ENCODE measurements at places on chromosomes 2 and 18.

DNA sequence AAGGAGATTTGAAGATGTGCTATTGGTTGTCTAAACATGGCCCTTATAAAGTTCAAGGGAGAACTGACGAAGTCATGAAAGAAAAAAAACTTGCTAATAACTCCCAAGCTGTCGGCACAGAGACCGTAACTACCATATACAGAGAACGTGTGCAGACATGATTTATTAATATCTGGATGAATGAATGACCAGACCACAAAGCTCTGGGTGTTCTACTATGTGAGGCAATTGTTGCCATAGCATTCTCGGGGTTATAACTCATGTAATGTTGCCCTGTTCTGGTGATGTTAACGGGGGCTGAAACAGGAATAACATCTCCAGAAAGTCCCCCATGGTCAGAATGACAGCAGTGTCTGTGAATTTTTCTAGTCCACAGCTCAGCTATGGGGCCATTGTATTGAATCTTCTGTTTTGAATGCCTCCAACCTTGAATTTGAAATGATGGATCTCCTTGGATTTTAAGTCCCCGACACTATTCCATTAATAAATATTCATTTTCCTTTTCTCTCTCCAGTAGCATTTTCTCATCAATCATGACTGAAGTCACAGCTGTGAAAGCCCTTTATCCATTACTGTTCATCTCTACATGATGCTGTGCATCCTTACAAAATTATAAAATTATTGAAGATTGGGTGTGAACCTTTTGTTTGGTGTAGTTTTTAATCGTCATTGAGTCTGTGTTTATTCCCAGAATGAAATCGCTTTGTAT is 483.4 kb upstream of the KLHL29 start:
- DNase-seq: no peak

- DNase-seq: no peak
These were observed 249.5 kb upstream of the TANK start for GRCh38 chr2:160910681-160911080.

- DNase-seq: peak; percentile 73
These were observed 21.3 kb downstream of the SCN1A start for GRCh38 chr2:166106431-166107015.

DNA sequence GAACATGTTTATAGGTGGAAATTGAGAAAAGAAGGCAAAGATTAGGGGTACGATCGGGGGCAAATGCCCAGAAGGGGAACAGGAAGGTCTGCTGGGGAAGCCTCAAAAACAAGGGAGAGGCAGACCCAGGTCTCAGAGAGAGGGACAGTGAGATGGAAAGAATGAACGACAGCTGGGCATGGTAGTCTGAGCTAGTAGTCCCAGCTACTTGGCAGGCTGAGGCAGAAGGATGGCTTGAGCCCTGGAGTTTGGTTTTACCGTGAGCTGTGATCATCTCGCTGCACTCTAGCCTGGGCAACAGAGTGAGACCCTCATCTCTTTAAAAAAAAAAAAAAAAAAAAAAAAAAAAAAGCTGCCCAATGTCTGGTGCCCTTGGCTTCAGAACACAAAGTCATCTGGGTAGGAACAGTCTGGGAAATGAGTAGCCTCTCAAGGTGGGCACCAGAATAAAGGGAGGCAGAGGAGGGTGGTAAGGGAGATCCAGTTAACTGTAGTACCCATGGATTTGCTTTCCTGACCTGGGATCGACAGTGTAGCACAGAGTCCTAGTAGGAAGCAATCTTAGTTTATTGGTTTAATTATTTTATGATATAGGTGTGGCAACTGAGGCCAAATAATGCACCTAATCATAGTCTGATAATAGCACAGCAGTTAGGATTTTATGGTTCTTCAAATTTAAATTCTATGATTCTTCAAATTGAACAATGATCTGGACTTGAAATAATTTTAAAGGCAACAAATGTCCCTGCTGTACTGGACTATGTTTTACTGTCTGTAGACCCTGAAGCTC is 3.5 kb downstream of the RRM2 start:
- DNase-seq: no peak

DNA sequence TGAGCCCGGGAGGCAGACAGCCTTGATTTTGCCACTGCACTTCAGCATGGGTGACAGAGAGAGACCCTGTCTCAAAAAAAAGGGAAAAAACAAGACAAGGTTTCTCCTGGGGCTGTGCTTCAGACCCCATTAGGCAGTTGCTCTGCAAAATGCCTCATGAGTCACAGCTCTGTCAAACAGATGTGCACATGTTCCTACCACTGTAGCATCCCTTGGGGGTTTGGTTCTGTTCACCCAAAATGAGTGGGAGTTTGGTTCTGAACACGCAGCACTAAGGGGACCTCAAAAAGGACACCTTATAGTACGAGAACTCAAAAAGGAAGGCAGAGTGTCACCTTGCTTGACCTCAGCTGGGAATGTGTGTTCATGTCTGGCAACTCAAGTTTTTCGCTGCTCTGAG is 134.9 kb downstream of the RPIA start:
- DNase-seq: no peak

DNA sequence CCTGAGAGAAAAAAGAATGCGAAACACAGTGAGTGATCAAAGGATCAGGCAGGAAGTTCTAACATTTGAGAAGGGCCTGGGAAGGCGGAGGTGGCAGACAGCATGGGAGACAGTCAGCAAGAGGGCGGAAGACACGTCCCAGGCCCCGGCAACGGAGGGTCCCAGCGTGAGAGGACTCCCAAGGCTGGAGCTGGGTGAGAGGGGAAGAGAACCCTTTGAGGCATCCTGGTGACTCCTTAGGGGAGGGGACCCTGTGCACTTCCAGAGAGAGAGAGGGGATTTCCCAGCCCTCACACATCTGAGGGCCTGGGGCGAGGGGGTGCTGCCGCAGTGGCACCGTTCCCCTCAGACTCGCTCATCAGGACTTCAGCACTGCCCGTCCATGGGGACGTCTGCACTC is 133.4 kb downstream of the RTP5 start:
- no peak for DNase-seq

DNA sequence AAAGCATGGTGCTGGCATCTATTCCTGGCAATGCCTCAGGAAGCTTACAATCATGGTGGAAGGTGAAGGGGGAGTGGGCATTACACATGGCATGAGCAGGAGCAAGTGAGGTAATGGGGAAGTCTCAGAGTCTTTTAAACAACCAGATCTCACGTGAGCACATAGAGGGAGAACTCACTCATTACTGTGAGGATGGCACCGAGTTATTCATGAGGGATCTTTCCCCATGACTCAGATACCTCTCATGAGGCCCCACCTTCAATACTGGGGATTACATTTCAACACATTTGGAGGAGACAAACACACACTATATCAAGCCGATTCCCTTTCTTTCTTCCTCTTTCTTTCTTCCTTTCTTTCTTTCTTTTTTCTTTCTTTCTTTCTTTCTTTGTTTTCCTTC is 47.9 kb upstream of the FANCL start:
- no peak for DNase-seq

- DNase-seq: no peak
These were observed 29.2 kb downstream of the PARD3B start for GRCh38 chr2:204574486-204574885.

- no peak for DNase-seq
These were observed 19.4 kb downstream of the TTC27 start for GRCh38 chr2:32647180-32647651.

DNA sequence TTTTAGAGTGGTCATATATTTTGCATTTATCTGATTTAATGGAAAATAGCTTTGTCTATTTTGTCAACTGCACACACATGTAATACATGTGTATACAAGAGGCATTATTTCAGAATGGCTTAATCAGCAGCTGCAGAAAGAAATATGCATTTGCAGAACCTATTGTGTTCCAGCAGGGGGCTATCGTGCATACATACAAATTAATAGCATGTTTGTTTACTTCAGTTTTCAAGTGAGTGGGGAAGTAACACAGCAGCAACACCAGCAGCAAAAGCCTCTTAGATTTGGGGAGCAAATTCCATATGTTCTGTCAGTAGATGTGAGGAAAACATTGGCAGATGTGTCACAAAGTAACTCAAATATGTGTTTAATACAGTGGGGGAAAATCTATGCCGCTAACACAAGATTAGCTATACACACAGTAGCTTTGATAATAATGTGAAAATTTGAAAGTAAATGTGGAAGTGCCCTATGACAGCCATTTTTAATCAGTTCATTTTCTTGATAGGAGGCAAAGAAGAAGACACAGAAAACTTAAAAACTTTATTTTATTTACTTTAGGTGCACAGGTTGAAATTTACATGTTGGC is 218.1 kb downstream of the WDR7 start:
- peak; percentile 21 for DNase-seq

GRCh38 chr2:157336137-157337010 is 10.8 kb upstream of the ERMN start:
- no peak for DNase-seq

GRCh38 chr2:96556441-96557330 is 20.1 kb downstream of the ARID5A start:
- DNase-seq: no peak
